Transverse colon (tissue), 4 donors: ENCODE measurements at places on chromosomes 16 and 17.

- no peak for DNase-seq
Measured at GRCh38 chr17:74585711-74586110, 6.4 kb downstream of the CD300LD start.

DNA sequence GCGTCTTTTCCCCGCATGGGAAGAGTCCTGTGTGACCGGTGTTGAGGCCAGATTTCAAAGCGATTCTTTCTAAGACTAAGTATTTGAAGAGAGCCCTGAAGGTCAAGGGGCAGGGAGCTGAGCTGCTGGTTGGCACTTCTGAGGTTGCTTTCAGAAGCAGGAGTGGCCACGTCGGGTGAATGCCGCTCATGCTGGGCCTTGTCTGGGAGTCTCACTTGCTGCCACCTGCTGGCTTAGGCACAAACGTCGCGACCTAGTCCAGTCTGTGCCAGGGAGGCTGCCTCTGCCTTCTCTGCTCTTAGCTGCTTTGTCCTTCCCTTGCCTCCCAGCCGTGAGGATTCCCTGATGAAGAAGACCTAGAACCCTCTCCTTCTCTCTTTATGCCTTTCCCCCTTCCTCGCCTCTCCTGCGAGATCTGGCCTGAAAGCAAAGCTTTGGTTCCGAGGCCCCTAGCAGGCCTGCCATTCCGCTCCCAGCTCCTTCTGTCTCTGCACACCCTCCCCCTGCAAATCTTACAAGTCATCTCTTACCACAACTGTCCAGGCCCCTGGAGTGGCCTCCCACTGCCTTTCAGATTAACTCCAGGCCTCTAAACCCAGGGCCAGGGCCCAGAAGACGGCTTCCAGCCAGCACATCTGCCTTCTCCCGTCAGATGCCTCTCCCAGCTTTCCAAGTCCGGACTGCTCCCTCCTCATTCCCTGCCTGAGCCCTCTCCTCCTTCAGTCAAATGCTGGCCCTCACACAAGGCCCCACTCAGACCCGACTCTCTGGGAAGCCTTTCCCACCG lies 11.4 kb downstream of the CTNS start:
- DNase-seq, result peak; percentile 67

DNA sequence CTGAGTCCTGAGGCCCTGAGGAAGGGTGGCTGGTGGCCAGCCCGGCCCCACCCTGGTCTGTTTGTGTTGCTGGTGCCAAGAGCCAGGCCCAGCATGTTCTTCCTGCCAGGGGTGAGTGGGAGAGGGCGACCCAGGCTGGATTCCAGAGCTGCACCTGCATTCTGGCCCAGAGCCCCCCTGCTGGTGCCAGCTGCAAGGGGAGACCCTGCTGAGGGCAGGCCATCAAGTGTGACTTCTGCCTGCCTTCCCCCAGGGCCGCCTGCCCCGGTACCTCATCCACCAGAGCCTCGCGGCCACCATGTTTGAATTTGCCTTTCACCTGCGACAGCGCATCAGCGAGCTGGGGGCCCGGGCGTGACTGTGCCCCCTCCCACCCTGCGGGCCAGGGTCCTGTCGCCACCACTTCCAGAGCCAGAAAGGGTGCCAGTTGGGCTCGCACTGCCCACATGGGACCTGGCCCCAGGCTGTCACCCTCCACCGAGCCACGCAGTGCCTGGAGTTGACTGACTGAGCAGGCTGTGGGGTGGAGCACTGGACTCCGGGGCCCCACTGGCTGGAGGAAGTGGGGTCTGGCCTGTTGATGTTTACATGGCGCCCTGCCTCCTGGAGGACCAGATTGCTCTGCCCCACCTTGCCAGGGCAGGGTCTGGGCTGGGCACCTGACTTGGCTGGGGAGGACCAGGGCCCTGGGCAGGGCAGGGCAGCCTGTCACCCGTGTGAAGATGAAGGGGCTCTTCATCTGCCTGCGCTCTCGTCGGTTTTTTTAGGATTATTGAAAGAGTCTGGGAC lies 2.4 kb upstream of the TCAP start:
- DNase-seq, result peak; percentile 75

DNA sequence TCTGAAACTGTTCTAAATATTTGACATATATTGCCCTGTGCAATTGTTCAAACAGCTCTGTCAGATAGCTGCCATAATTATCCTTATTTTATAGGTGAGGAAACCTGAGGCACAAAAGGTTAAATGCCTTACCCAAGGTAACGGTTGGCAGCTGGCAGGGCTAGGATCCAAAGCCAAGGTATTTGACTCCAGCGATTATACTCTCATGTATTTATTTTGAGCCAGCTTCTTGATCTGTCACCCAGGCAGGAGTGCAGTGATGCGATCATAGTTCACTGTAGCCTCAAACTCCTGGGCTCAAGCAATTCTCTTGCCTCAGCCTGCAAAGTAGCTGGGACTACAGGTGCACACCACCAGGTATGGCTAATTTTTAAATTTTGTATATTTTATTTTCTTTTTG lies 7.2 kb downstream of the ENO3 start:
- DNase-seq, result no peak
